ENCODE measurements at places on chromosomes 7 and 10.
A peak's percentile ranks its signal among the peaks of the same experiment; 100 is the strongest.

- DNase-seq = no peak
These were observed 5.1 kb downstream of the ZMIZ1 start for GRCh38 chr10:79073784-79074432.

DNA sequence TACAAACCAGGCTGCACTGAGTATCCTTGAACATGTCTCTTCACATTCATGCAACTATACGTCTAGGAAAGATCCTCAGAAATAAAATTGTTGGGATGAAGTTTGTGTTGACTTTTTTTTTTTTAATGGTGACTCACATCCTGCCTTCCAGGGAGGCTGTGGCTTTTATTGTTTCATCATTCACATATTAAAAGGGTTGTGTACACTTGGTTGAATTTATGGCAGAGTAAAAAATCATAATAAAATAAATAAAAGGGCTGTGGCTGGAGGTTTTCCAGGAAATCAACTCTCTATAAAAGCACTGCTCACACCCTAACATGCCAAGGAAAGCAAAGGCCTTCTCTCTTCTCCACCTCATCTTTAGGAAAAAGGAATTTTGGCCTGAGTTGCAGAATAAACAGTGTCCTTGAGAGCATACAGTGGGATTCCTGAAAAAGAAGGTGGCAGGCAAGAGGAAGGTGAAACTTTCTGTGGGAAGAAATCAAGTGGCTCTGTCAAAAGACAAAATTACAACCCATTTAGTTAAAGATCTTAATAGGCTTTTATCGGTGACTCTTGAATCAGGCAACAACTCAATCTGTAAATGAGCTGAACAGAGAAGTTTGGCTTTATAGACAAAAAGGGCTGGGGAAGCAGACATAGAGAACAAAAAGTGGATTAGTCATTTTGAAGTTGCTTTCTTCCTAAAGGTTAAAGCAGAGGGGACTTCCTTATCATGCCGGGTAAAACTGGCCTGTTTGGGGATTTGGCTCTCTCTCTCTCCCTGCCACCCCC, 41.6 kb upstream of the FHIP2A start:
- peak; percentile 67 for DNase-seq

DNA sequence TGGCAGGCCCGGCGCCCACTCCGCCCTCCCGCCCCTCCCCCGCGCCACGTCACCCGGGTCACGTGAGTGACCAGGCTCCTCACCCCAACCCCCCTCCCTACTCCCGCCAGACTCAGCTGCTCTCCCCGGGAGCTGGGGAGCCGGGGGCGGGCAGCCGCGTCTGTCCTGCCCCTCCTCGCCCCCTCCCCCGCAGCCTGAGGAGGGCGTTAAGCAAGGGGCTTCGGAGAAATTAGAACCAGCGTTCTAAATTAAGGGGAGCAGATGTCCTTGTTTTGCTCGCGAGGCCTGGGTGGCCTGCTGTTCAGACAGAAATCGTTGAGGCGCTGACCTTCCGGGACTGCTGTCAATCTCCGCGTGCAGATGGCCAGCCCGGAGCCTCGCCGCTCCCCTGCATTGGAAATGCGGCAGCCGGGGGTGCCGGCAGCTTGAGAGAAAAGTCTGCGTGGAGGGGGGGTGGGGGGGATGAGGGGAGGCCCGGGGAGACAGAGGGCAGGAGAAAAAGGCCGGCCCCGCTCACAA, 102.2 kb upstream of the ZNF438 start:
- no peak for DNase-seq

DNA sequence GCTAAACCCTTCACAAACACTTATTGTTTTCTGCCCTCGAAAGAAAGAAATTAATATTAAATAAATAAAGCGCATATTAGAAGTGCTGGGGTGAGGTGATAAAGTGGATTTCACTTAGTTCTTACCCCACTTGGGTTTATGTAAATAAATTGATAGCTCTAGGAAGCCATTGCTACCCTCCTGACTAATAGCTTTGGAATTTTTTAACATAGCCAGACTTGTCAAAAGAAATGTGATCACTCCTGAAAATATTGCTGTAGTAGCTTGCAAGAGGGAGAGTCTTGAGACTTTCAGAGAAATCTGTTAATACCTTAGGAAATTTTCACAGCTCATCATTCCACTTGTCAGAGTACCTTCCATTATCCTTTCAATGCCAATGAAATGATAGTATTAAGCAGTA, 7.6 kb downstream of the ARL5B start:
- DNase-seq = peak; percentile 39

DNA sequence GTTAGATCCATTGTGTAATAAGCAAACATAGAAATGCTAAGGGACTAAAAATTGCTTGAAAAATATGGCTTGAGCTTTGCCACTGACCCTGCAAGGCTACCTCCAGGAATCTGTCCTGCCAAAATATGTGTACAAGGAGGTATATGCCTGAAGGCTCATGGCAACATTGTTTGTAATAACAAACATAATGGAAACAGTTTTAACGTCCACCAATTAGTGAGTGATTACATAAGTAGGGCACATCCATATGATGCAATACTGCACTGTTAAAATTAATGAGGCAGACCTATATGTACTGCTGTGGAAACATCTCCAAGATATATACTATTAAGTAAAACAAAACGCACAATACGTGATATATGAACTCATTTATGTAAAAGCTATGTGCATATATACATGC, 13.1 kb upstream of the GOT1 start:
- DNase-seq = no peak

GRCh38 chr10:9229702-9230244, 1175.3 kb downstream of the GATA3 start:
- no peak for DNase-seq

- peak; percentile 25 for DNase-seq
These were observed 36.6 kb upstream of the SPOCK2 start for GRCh38 chr10:72124989-72125388.

DNA sequence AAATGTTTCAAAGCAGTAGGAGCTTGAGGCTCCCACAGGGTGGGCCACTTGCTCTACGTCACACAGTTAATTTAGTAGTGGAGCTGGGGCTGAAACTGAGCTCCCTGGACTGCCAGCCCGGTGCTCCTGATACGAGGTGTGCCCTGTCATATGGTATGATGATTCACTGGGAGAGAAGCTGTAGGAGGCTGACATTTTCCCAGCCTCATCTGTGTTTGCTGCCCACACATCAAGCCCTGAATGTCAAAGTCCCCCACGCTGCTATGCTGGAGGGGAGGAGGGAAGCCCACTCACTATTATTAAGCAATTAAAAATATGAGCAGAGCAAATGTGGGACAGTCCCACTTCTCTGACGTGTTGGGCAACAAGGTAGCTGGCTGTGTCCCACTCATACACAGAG, 81.2 kb upstream of the SORCS3 start:
- no peak for DNase-seq
